ENCODE measurements at places on chromosomes 7 and 10.

DNA sequence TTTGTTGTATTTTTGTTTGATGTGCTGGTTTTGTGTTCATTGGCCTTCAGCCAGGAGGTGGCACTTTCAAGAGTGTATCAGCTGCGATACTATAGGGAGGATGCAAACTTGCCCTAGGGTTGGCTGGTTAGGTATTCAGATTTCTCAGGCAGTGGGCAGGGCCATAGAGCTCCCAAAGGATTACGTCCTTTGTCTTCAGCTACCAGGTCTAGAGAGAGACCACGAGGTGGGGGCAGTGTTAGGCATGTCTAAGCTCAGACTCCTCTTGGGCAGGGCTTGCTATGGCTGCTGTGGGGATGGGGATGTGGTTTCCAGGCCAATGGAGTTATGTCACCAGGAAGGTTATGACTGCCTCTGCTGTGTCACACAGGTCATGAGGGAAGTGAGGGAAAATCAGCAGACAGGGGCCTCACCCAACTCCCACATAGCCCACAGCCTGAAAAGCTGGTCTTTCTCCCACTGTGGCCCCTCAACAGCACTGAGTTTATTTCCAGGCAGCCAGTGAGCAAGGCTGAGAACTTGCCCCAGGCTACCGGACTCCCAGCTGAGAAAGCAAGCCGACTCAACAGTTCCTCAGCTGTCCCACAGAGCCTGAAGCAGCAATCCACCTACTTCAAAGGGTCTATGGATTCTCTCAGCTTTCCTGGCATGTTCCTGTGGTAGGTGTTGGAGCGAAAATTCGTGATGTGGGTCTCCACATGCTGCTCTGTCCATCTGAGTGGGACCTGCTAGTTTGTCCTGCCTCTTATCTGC lies 227.4 kb upstream of the COBL start:
- no peak for DNase-seq

- no peak for DNase-seq
Measured at GRCh38 chr7:41134300-41135255, 568.3 kb downstream of the INHBA start.

- no peak for DNase-seq
Measured at GRCh38 chr10:27792216-27792615, 46.6 kb upstream of the MKX start.

DNA sequence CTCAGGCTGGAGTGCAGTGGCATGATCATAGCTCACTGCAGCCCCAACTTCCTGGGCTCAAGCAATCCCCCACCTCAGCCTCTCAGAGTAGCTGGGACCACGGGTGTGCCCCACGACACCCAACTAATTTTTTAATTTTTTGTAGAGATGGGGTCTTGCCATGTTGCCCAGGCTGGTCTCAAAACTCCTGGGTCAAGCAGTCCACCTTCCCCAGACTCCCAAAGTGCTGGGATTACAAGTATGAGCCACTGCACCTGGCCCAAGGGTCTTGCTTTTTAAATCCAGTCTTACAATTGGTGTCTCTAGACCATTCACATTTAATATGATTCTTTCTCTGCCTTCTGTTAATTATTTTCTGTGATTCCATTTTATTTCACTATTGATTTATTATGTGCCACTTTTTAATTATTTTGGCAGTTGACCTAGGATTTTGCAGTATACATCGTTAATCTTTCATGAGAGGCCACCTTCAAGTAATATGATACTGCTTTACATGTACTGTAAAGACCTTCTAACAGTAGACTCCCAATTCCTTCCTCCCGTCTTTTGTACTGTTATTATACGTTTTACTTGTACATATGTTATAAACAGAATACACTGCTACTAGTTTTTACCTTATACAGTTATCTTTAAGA lies 18.7 kb downstream of the MMP21 start:
- DNase-seq = no peak

DNA sequence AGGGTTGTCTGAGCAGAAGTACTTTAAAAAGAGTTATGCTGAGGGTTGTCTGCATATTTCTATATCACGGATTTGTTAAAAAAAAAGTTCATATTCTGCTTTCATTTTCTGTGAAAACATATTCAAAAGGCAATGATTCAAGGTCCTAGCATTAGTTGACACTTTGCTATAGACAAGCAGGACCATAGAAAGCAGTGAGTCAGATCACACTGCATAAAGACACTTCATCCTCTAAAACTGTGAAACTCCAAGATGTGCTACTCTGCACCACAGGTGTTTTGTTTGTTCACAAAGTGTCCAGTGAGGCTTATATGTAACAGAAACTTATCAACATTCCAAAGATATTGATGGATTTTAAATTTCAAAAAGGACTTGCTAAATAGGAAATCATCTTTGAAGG lies 47.0 kb downstream of the SPAM1 start:
- no peak for DNase-seq

DNA sequence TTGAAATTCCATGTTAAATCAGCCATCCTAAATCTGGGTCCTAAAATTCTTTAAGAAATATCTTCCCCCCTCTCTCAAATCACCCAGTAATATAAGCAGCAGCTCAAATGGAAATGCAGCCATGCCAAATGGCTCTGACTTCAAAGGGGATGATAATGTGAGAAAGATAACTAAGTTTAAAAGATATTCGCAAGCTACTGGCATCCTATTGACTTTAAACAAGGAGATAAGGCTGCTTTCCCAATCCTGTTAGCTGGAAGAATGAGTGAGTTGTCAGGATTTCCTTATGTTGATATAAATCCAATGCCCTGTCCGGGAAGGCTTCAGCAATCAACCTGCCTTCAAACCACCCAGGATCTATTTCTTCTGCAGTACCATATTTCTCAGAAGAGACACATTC lies 172.0 kb downstream of the FANK1 start:
- DNase-seq = no peak

DNA sequence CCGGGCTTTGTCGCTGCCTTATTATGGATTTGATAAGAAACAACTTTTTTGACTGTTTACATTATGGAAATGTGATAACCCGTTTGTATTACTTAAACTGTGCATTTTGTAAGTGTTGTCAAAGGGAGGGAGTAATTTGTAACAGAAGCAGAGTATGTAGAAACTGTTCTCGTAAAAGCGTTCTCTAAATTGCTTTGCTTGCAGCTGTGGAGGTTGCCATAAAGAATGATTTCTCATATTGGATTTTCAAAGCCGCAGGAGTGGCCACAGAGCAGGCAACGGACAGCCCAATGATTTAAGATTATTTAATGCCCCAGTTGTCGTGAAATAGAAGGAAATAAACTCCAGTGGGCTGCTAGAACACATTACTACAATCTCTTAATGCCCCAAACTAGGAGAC lies 114.0 kb upstream of the INSYN2A start:
- no peak for DNase-seq

- no peak for DNase-seq
Measured at GRCh38 chr7:22726907-22727713, at the start of gene IL6. IL6 (plus strand) TSS chr7:22727200; CDS start chr7:22727263, 63 bp downstream.

DNA sequence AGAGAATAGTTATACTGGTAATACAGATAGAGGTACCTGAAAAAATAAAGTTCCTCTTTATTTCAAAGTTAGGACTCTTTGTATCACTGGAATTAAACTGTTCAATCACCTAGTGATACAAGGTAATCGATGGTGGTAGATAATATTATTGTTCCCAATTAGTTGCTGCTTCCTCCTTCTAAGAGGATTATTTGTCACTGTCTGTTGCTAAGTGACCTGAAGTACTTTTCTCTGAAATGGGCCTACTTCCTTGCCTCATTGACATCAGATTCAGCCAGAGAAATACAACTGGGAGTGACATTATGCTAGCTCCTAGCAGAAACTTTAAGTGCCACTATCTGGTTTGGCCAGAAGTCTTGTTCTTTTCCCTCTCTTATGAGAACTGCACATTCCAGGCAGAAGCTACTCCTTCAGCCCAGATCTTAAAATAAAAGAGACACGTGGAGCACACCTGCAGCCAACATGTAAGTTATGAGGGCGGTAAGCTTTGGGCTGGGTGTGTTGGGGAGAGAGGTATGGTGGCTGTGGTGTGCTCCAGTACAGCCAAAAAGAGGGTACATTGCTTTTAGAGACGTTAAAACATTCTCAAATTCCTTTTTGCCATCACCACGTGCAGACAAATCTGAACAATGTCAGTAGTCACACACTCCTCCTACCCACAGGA lies 54.8 kb downstream of the MINDY3 start:
- no peak for DNase-seq

GRCh38 chr10:82742478-82742877 lies 867.5 kb downstream of the NRG3 start:
- no peak for DNase-seq

DNA sequence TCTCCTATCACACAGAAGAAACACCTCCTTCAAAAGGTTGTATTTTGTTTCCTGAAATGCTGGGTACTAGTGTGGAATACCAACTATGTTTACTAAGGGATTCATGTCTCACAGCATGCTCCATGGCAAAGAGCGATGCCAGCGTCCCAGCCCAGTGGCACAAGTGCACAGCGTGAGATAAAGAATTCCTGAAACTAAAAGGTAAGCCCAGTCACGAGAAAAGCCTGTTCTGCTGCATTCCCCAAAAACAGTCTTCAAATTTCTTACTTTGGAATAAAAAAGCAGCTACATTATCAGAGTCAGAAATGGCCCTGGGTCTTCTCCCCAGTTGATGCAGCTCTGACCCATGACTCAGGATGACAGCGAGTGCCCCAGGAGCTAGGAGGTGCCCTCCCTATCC lies 53.1 kb upstream of the DDC start:
- no peak for DNase-seq

- DNase-seq = no peak
Measured at GRCh38 chr7:123125231-123125630, 74.5 kb downstream of the SLC13A1 start.

DNA sequence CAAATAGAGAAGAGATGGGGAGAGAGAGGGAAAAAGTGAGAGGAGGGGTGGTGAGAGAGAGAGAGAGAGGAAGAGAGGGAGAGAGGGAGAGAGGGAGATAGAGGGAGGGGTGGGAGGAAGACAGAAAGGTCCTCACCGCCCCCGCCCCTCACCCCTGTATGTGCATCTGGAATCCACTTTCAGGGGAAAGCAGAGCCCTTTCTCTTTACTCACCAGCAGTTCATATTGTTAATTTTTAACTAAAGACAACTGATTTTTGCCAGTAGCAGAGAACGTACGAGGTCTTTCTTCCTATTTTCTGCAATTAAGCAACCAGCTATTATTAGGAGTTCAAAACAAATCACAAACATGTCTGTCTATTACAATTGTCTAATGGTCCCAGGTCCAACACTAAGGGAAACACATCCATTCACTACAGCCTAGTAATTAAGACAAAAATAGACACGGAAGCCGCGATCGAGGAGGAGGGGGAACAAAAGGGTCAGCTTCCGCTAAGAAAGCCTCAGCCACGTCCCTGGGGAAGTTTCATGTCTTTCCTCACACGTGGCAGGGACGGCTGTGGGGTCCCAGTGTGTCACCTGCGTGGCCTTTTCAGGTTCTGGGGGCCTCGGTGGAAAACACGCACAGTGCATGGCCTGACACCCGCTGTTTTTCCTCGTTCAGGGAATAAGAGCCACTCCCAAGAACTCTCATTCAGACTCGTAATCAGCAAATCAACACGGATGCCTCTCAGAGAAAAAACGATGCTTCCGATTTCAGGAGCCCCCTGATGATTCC lies 572.0 kb downstream of the PTPRN2 start:
- DNase-seq = no peak

GRCh38 chr7:131108212-131108940 lies 219.3 kb upstream of the MKLN1 start:
- no peak for DNase-seq

DNA sequence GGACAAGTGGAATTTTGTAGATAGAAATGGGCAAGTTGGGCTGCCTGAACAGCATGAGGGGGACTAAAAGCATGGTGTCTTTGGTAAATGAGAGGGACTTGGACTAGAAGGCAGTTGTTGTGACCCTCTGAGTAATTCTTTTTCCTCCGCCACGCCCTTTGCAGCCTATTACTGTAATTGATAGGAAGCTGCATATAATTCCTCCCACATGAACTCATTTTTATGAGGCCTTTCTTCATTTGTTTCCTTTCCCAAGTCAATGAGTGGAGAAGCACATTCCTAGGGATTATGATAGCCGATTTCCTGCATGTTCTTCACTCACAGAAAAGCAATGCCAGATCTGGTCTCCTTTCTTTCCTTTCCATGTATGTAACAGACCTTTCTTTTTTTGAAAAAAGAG lies 27.7 kb downstream of the ZSCAN25 start:
- no peak for DNase-seq

Measured in stimulated activated CD8-positive, alpha-beta memory T cell treated with anti-CD3 and anti-CD28 coated beads, Interleukin-12 subunit alpha, Interleukin-12 subunit beta, amount 100 ng/mL, for 4 hours (primary cell).